ENCODE measurements at places on chromosomes 5 and 9.

DNA sequence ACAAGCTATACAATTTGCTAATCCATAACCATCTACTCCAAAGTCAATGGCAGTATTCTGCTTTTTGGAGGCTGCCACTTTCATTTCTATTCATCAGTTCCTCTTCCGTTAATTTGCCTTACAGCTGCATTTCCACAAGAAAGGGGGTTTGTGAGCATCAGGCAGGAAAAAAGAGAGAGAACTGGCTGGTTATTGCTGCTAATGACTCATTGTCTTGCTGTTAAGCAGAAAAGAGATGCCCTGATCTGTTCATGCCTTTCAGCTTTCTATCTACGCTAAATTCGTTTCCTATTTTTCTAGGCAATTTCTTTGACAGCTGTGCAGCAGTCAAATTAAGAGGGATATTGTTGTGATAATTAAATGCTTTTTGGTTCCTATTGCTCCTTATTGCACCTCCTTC lies 65.9 kb upstream of the GNAQ start:
- DNase-seq: no peak

DNA sequence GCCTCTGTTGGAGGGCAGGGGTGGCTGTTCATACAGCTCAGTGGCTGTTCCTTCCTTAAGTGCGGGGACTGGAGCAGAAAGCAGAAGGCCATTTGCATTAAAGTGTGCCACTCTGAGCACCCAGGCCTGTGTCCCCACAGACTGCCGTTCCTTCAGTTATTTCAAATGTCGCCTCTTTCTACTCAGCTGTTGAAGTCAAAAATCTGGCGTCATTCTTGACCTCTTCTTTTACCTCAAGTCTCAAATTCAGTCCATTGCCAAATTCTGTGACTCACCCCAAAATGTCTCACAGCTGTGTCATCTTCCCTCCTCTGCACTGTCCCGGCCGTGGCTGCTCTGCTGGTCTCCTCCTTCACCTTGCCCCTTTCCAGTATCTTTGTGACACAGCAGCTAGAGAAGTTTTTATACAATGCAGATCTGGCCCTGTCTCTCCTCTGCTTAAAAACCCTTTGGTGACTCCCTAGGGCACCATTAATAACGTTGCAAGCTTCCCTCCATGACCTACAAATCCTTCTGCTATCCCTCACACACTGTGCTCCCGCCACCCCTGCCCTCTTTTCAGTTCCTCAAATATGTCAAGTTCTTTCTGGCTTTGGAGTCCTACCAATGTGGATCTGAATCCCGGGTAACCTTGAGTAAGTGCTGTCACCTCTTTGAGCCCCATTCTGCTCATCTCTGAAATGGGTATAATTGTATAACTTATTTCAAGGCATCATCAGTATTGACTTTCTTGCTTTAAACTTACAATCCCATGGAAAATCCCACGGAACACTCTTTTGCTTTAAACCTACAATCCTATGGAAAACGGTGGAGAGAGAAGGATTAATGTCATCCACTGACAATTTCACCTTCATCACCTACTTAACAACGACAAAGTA lies 98.3 kb upstream of the BOD1 start:
- DNase-seq: no peak

GRCh38 chr9:136247947-136248637 lies 2.5 kb upstream of the QSOX2 start:
- DNase-seq: no peak

DNA sequence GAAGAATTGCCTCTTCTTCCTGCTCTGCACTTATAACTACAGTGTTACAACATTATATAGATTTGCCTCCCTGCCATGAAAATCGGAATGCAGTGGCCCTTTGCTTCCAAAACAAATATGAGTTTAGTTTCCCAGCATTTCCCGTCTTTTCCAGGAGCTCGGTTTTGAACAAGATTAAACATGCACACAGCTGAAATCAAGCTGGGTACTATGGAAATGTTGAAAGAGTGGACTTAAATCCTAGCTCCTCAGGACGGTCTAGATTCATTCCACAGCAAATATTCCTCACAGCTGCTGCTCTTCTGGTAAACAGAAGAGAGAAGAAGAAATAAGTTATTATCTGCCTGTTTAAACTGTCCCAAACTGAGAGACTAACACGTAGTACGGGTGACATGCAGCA lies 161.4 kb downstream of the PIK3R1 start:
- no peak for DNase-seq

DNA sequence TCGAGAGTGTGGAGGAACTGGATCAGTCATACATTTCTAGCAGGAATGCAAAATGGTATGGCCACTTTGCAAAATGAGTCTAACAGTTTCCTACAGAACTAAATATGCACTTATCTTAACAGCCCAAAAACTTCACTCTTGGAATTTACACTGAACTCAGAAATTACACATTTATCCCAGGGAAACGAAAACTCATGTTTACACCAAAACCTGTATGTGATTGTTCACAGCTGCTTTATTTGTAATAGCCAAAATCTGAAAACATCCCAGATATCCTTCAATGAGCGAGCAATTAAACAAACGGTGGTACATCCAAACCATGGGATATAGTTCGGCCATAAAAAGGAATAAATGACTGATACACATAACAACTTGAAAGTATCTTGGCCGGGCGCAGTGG lies 62.0 kb downstream of the RNF130 start:
- DNase-seq: no peak

- DNase-seq: no peak
Observed at GRCh38 chr5:72709341-72709740, 107.1 kb upstream of the TNPO1 start.

DNA sequence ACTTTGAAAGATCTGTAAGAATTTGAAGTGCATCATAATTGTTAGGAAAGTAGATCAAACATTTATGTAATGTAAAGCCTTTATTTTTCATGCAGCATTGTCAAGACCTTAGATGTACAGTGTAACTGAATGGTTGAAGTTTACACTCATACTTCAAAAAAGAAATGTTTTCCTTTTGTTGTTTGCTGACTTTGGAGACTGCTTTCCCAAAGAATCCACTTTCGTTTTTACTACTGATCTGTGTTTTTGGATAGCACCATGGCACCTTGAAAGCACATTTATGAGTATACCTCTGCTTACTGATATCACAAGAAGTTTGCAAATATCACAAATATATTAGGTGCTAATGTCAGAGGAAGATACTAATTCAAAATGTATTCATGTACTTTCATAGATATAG lies 50.0 kb downstream of the PIP5K1B start:
- no peak for DNase-seq
